ENCODE measurements at places on chromosomes 3 and 15.

DNA sequence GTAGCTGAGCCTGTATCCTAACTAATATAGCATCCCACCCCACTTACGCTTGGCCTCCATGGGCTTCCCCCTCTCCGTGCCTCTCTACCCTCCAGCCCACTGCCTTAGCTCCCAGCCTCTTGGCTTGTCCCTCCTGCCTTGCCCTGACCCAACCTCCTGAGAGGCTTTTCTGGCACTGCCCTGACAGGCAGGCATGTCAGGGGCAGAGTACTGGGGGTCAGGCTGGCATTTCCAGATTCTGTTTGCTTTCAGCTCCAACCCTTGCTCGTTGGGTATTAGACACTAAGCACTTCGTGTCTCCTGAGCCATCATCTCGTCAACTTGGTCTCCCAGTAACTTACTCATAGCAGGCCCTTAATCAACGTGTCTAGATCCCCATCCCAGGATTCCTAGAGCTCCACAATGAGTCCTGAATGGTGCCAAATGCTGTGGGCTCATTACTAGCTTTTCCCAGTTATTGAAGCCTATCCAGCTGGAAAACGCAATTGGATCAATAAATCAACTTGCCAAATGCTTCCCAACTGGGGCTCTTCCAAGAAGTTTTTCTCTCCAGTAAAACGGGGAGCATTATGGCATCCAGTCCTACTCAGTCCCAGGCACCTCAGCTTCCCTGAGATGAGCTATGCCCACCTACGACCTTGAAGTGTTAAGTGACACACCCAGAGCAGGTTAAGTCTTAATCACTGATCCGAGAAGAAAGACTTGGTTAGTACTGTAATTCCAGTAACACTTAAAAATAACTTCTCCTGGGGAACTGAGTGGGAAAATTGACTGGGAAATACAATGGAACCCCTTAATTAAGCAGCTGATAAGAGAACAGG is 78.5 kb upstream of the DLG1 start:
- no peak for DNase-seq

- DNase-seq, result no peak
Measured at GRCh38 chr3:105798381-105798934, 70.4 kb downstream of the CBLB start.

- DNase-seq, result peak; percentile 98
Measured at GRCh38 chr3:184568924-184569829, 7.6 kb downstream of the EPHB3 start.

GRCh38 chr3:126959136-126959920 is 23.6 kb upstream of the PLXNA1 start:
- DNase-seq, result no peak
